ENCODE measurements at places on chromosomes 6 and 20. TPM values are rescaled to one million over a fixed set of nuclear protein-coding genes. Genes with fewer than 3 reads are reported as not detected.

Gene TCP11
- not detected for total RNA-seq

Gene LTV1
- 24.6 TPM for total RNA-seq

Gene SLC26A8
- total RNA-seq, result not detected

Gene ADGRF4
- total RNA-seq, result 2.6 TPM

Gene NRSN1
- total RNA-seq, result not detected

Gene MPIG6B
- not detected for total RNA-seq

Gene ANGPT4
- total RNA-seq, result not detected

Gene TINAG
- not detected for total RNA-seq

Gene OGFRL1
- total RNA-seq, result 10.4 TPM

Gene GJA1
- total RNA-seq, result 34.1 TPM

Gene CLPSL2
- not detected for total RNA-seq

Gene CALHM5
- total RNA-seq, result 0.09 TPM

Gene ARMC2
- total RNA-seq, result 16.1 TPM

DNA sequence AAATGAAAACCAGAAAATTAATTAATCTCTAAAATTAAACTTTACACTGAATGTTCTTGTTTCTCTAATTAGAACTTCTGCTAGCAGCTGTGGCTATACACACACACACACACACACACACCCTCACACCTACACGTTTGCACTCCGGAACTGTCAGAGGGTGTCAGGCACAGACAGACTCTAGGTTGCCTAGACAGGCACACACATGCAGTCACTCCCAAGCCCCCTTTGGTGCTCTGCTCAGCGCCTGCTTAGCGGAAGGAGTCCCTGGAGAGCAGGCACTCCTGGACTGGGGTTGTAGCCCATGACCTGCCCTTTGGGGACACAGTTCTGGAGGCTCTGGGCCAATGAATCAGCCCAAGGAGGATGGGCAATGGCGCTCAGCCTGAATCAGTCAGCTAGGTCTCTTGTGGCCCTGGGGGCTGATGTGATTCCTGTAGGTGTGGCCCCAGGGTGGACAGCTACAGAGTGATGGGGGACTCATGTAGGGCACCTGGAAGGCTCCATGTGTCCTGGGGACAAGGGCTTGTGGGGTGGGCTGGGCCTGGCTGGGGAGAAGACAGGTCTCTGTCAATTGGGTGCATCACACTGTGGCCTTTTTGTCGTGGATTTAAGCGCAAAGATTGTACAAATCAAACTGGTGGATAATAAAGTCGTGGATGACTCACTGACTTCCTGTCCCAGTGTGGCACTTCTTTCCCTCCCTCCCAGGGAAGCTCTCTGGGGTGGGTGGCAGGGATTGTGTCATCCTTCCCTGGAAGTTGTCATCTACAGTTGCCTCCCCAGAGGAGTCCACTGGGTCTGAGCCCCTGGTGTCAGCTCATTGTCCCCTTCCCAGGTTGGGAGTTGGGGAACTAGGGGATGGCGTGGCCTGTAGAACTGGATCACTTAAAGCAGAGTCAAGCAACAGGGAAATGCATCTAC, 8.8 kb downstream of the TMEM151B start:
- peaks cover 70% of the 10 kb centered on the region for H3K27me3 ChIP-seq
- no peak overlapping the region for H3K4me3 ChIP-seq
- peaks cover 2% of the 10 kb centered on the region for H3K4me1 ChIP-seq

DNA sequence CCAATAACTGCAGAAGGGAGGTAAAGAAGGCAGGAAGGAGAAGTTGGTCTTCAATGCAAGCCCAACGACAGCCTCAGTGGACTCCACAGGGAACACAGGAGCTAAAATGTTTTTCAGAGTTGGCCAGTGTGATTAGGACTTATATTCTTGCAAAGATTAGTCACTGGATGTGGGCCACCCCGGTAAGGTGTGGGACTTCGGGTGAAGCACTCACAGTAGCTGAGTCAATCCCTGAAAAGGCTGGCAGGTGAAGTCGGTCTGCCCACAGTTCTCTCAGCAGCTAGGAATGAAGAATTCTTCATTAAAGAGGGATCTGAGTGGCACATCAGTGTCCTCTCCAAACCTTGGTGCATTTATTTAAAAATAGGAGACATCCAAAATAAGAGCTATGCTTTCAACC, 94.8 kb downstream of the KLHL32 start:
- no peaks in the 10 kb centered on the region for H3K4me1 ChIP-seq
- no peaks in the 10 kb centered on the region for H3K36me3 ChIP-seq
- H3K27ac ChIP-seq, result no peak overlapping the region
- no peaks in the 10 kb centered on the region for H3K27me3 ChIP-seq

GRCh38 chr20:6519556-6519955, 247.9 kb upstream of the BMP2 start:
- H3K27me3 ChIP-seq, result no peaks in the 10 kb centered on the region
- H3K4me3 ChIP-seq, result no peak overlapping the region
- H3K27ac ChIP-seq, result no peak overlapping the region
- DNase-seq, result no peak

- peaks cover 4% of the 10 kb centered on the region for H3K4me1 ChIP-seq
- H3K36me3 ChIP-seq, result peaks cover 10% of the 10 kb centered on the region
- no peaks in the 10 kb centered on the region for H3K27me3 ChIP-seq
- no peak for DNase-seq
- H3K27ac ChIP-seq, result no peak overlapping the region
These were observed 118.0 kb downstream of the ANKS1A start for GRCh38 chr6:35007016-35007415.

GRCh38 chr20:7231303-7231702, 463.8 kb downstream of the BMP2 start:
- H3K4me3 ChIP-seq, result no peak overlapping the region
- no peak overlapping the region for H3K27ac ChIP-seq
- H3K36me3 ChIP-seq, result no peaks in the 10 kb centered on the region
- H3K4me1 ChIP-seq, result no peaks in the 10 kb centered on the region

DNA sequence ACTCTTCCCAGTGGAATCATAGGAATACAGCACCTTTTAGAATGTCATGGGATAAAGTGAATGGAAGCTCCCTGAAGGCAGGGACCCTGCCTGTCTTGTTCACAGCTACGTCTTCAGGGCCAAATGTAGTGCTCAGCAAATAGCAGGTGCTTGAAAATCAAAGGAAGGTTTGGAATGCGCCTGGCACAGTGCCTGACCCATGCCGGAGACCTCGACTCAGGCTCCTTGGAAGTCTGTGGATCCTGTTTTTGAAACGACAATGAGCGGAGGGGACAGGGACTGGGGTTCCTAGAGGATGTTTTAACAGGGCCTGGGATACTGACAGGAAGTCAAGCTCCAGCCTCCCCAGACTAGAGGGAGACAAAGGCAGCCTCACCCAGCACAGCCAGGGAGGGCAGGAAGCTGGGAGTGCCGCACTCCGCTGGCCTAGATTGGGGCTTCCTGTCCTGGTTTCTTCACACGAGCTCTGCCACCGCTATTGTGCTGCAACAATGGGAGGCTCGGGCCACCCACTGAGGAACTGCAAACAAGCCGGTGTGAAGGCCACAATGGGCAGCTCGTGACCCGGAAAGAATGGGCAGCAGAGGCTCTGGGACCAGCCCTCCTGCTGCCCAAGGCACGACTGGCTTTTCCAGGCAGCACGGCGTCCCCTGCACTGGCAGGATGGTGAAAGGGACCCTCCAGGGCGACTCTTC, 76.7 kb downstream of the PREX1 start:
- DNase-seq, result no peak
- peaks cover 3% of the 10 kb centered on the region for H3K4me1 ChIP-seq

GRCh38 chr20:61805365-61805764, 260.3 kb downstream of the TAF4 start:
- peaks cover 4% of the 10 kb centered on the region for H3K4me1 ChIP-seq
- no peaks in the 10 kb centered on the region for H3K36me3 ChIP-seq
- no peak overlapping the region for H3K4me3 ChIP-seq
- H3K27ac ChIP-seq, result no peak overlapping the region
- DNase-seq, result no peak
- peaks cover 13% of the 10 kb centered on the region for H3K27me3 ChIP-seq

DNA sequence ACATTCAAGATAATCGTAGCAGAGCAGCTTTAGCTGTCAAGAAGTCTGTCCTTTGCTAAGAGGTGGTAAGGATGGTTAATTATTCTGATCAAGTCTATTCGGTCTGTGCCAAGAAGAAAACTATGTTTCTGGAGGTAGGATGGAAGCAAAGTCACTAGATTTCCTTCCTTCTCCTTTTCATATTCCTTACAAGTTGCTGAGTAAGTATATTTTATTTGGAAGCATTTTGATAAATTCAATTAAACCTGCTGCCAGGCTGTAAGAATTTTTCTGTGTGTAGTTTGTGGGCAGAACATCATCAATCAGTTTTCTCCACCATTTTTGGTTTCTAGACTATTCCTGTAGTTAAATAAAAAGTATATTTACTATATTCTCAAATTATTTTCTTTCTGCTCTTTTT, 311.3 kb downstream of the PRKN start:
- no peaks in the 10 kb centered on the region for H3K27me3 ChIP-seq
- H3K27ac ChIP-seq, result no peak overlapping the region
- H3K4me3 ChIP-seq, result no peak overlapping the region
- peaks cover 2% of the 10 kb centered on the region for H3K4me1 ChIP-seq
- DNase-seq, result no peak

DNA sequence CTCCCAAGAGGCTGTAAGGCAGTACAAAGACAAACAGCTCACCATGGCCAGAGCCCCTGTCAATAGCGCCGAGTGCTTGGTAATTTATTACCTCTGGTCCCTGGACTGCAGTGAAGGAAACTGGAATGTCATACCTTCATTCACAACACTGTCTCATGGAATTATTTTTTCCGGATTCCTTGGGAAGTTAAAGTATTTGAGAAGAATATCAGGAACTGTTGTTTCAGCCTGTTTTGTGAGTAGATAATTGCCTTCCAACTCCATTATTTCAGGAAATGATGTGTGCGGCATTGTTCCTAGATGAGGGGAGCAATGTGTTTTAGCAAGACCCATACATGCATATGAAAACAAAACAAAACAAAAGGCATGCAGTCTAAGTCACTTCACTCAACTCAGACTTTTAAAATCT, 64.0 kb downstream of the BLOC1S5 start:
- DNase-seq, result no peak
- no peak overlapping the region for H3K4me3 ChIP-seq

- no peaks in the 10 kb centered on the region for H3K27me3 ChIP-seq
- H3K4me1 ChIP-seq, result no peaks in the 10 kb centered on the region
- H3K36me3 ChIP-seq, result no peaks in the 10 kb centered on the region
- no peak overlapping the region for H3K4me3 ChIP-seq
These were observed 258.1 kb upstream of the PTCHD4 start for GRCh38 chr6:48369100-48369499.
